ENCODE measurements at places on chromosomes 2 and 18. TPM values are rescaled to one million over a fixed set of nuclear protein-coding genes. Genes with fewer than 3 reads are reported as not detected.

The CFAP65 gene
- total RNA-seq: not detected

The ACVR1C gene
- 6.2 TPM for total RNA-seq

DNA sequence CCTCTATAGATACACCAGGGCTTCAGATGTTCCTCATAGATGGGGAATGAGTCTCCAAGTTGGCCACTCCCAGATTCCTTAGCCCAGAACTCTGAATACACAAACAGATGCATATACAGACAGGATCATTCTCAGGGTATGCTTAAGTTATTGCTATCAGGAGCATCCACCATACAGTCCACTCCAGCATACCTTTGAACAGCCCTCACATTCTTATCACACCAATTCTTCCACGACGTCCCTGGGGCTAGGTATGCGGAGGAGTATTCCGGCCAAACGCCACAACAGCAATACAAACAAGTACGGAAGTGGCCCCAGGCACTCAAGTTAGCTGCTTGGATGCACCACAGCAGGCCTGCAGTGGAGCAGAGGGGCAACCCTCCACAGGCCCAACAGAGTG is 312.5 kb upstream of the CHAC2 start:
- DNase-seq: no peak

GRCh38 chr2:164739966-164740365 is 101.7 kb downstream of the COBLL1 start:
- DNase-seq: no peak

- DNase-seq: no peak
Measured at GRCh38 chr2:8087480-8087840, 594.4 kb upstream of the ID2 start.
